ENCODE measurements at places on chromosomes 5 and 9.

GRCh38 chr9:129454467-129455067 lies 166.3 kb downstream of the C9orf50 start:
- DNase-seq, result no peak

DNA sequence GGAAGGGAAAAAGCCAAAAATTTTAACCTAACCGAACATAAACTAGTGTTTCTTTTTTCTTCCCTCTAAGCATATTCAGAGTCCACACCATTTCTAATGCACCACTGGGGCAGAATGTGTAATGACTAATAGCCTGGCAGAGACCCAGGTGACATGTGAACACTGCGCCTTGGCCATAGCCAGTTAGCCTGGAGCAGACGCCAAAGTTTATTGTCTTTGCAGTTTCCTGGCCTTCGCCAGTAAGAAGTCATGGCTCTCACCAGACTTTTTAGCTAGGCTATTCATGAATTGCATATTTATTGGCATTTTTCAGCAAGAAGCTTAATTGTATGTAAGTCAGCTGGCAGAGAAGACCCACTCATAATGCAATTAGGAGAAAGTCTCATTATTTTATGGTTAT lies 182.8 kb upstream of the SLC27A6 start:
- no peak for DNase-seq

DNA sequence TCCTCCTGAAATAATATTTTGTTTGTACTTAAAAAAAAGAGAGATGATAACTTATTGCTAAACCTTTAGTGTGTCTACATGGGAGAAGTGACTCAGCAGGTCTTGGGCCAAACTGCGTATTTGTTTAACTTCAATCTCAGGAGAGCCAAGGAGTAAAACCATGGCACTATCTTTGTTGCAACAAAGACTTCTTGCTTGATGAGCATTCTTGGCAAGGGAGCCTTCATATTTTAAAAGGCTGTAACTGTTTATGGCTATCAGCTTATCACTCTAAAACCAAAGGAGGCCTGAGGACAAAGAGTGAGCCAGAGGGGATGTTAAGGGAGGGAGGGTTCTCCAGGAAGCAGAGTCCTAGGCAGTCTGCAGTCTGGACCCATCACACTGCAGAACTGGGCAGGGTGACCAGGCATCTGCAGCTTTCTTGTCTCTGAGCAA lies 216.2 kb upstream of the S1PR3 start:
- DNase-seq, result no peak

GRCh38 chr5:85556464-85556863 lies 1061.3 kb upstream of the COX7C start:
- DNase-seq, result no peak

GRCh38 chr9:118529210-118529609 lies 825.0 kb downstream of the TLR4 start:
- DNase-seq, result no peak

- no peak for DNase-seq
Measured at GRCh38 chr5:148511810-148512347, 128.1 kb downstream of the FBXO38 start.

DNA sequence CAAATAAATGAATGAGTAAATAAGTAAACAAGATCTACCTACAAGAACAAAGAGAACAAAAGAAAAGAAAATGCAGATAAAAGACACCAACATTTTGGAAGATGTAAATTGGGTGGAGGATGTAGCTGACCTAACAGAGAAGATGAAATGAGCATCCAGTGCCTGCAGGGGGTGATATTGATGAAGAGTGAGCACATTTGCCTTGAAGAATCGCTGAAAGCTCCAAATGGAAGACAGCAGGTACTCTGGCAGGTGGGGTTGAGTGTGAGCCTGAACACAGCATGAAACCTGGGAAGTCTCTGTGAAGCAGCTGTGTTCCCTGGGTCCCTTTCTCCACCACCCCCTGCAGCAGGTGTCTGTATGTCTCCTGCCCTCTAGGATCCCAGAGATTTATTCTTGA lies 125.6 kb downstream of the NXNL2 start:
- DNase-seq, result no peak

DNA sequence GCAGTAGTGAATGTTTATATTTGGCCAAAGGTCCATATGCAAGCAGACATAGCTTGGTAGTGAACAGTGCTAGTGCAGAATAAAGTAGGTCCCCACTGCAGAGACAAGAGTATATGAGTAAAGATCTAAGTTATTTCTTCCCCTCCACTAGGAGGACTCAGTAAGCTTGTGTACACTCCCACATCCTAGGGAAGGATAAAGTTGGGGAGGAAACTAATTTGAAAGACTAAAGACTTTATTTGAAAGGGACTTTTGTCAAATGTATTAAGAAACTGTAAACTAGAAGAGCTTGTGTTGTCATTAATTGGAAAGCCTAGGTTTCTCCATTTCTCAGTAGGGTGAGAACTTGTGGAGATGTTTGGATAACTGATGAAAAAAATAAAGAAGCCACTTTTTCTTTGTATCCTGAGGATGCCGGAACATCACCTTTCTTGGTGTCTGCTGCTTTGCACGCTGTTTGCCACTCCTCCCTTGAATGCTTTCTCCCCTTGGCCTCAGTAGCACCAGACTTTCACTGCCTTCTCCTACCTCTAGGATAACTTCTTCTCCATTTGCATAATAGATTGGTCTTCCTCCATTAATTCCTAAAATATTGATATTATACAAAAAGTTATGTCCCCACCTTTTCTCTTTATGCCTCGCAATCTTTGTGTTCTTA lies 329.0 kb downstream of the PARP8 start:
- DNase-seq, result no peak

- no peak for DNase-seq
Measured at GRCh38 chr5:34587355-34588241, 68.5 kb upstream of the RAI14 start.

- no peak for DNase-seq
Measured at GRCh38 chr9:91773156-91773555, 176.9 kb downstream of the ROR2 start.

DNA sequence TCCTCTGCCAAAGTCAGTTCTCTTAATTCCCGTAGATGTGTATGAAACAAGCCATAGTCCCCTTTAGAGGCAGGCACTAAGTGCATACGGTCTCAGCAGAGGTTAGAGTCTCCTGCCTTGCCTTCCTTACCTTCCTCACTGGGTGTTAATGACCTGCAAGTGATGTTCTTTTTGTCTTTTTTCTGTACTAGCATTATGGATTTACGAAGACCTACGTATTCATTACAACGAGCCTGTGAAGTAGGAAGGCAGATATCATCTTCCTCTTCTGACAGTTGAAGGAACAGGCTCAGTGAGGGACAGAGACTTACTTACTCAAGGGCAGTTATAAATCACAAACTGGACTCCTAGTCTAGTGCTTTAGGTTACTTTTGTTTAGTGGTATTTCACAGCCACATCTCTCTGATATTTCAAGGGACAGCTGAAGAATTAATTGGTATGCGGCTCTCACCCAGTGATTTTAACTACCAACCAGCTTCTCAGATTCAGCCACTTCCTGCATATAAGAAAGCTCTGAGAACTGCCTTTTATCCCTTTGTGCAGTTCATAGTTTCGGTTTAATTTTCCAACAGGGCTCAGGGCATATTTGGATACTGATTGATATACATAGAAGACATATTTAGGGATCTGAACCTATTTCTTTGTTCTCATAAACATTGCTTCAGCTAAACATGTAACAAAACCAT lies 85.1 kb upstream of the CKMT2 start:
- no peak for DNase-seq

DNA sequence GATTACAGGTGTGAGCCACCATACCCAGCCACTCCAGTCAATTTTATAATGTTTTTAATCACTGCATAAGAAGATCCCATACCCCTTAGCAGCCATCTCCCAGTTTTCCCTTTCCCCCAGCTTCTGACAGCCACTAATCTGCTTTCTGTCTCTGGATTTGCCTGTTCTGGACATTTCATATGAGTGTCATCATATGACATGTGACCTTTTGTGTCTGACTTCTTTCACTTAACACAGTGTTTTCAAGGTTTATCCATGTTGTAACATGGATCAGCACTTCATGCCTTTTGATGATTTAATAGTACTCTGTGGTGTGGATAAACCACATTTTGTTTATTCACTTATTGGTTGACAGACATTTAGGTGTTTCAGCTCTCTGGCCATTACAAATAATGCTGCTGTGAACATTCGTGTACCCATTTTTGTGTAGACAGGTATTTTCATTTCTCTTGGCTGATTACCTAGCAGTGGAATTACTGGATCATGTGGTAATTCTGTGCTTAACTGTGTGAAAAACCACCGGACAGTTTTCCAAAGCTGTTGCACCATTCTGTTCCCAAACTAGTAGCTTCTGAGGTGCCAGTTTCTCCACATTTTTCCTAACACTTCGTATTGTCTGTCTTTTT lies 8.6 kb downstream of the SUSD3 start:
- DNase-seq, result no peak

GRCh38 chr5:67031692-67032091 lies 164.9 kb downstream of the CD180 start:
- no peak for DNase-seq

GRCh38 chr9:93180938-93181337 lies 3.0 kb upstream of the WNK2 start:
- no peak for DNase-seq

DNA sequence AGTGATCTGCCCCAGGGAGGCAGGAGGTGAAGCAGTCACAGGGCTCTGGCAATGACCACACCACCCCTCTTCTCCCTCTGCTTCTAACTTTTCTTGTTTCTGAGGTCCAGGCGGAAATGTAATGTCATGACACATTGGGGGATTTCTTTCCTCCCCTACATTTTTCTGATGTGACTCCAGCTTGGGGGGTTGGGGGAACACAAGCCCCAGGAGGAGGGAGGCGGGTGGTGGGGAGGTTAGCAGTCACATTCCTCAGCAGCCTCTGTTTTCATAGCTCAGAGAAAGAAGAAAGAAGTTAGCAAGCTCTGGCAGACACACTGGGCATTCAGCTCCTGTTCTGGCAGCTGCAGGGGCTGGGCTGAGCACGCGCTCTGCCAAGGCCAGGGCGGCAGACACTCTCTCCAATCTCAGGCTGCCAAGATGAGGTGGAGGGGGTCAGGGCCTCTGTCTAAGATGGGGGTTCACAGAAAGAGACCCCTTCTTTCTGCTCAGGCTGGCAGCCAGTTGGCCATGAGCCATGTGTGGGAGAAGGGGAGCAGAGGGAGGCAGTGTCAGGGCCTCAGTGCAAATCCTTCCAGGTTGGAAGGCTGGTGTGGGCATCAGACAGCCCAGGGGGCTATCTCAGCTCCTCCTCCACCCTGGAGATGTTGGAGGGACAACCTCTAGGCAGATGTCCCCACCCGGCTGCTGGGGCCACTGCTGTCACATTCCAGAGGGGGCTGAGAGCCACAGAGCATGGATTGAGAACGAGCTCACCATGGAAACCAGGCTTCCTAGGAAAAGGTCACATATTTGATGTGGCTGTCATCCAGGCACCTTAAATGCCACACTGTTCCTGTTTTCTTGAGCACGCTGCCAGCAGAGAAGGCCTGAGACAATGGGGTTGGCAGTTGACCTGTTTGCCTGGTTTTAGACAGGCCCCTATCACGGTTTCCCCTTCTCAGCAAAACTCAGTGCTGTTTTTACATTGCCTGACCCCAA lies 20.1 kb upstream of the PFDN1 start:
- no peak for DNase-seq

- no peak for DNase-seq
Measured at GRCh38 chr9:16884373-16884772, 13.9 kb upstream of the BNC2 start.

- DNase-seq, result no peak
Measured at GRCh38 chr9:132505991-132506655, 76.3 kb upstream of the BARHL1 start.

DNA sequence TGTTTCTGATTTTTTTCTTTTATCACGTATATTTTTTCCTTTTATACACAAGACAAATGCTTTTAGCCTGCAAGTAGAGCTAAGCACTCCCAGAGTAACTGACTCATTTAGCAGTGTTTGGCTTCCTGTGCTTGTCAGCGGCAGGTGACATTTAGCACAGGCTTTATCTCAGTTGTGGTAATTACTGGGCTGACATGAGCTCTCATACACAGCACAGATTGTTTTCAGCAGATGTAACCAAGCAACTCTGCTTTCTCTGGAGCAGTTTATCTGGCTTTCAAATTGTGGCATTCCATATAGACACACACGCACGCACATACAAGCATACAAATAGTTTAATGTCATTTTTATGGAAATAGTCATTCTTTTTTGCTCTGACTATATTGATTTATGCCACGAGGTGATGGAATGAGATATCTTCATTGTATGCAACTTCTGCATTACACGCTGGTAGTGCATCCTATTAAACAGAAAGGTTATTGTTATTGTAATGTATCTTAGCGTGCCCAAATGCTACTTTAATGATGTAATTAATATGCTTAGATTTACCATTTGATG lies 379.0 kb upstream of the GRAMD2B start:
- no peak for DNase-seq

GRCh38 chr5:153756540-153756939 lies 266.1 kb downstream of the GRIA1 start:
- no peak for DNase-seq

GRCh38 chr5:310941-311434 lies 10.5 kb upstream of the AHRR start:
- no peak for DNase-seq

GRCh38 chr9:87880683-87881082 lies 2.0 kb upstream of the SPATA31E1 start:
- DNase-seq, result no peak
